ENCODE measurements at places on chromosomes 11 and 22.

GRCh38 chr11:123363556-123363955, 66.5 kb upstream of the GRAMD1B start:
- DNase-seq: no peak

- no peak for DNase-seq
These were observed 90.3 kb downstream of the BLID start for GRCh38 chr11:122025757-122026156.

GRCh38 chr11:58788355-58789023, 56.0 kb downstream of the GLYATL2 start:
- no peak for DNase-seq

- DNase-seq: no peak
These were observed 8.2 kb downstream of the CBX7 start for GRCh38 chr22:39144101-39144767.

DNA sequence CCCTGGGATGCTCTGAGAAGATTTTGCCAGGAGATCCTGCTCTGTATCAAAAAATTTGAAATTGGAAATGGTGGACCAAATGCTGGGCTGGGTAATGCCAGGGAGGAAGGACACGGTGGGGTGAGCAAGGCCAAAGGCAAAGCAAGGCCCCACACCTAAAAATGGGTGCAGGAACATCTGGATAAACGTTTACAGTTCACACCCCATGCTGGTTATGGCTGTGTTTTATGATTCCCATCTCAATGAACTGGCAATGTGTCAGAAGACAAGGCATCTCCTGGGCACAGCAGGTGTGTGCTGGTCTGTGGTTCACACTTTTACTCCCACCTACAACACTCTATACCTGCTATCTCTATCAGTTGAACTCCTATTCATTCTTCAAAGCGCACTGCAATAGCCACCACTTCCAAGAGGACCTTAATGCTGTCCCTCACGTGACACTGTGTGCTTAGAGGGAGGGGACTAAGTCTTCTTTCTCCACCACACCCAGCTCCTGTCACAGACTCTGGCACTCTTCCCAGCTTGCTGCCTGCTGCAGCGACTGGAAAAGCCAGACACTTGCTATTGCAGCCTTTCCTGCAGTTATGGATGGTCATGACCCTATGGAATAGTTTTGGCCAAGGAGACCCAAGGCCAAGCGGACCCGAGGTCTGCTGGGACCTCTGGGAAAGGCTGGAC, 277.5 kb downstream of the CTTN start:
- DNase-seq: no peak

GRCh38 chr11:47915374-47915773, 65.0 kb upstream of the PTPRJ start:
- no peak for DNase-seq

- DNase-seq: no peak
These were observed 462 bp downstream of the UBE2L6 start for GRCh38 chr11:57566905-57567514.

DNA sequence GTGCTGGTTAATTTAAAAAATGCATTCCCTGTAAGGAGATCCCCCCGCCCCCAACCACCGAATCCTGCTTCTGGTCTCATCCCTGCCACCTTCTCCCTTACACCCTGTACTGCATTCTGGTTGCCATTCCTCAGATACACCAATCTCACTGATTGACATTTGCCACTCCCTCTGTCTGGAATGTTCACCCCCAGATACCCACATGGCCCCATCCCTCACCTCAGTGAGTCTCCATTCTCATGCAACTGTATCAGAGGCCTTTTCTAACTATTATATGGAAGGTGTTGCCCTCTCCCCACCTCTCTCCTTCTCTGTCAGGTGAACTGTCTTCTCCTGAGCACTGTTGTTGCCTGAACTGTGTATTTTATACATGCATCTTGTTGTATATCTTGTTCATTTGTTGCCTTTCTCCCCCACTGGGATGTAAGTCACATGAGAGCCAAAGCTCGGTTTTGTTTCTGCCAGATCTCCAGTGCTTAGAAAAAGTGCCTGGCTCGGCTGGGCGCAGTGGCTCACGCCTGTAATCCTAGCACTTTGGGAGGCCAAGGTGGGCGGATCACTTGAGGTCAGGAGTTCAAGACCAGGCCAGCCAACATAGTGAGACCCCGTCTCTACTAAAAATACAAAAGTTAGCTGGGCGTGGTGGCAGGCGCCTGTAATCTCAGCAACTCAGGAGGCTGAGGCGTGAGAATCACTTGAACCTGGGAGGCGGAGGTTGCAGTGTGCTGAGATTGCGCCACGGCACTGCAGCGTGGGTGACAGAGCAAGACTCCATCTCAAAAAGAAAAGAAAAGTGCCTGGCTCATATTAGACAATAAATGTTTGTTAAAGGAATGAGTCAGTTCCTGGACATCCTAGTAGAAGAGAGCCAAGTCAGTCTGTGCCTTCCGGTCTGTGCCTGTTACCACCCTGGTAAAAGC, 61.0 kb downstream of the TNRC6B start:
- DNase-seq: no peak

DNA sequence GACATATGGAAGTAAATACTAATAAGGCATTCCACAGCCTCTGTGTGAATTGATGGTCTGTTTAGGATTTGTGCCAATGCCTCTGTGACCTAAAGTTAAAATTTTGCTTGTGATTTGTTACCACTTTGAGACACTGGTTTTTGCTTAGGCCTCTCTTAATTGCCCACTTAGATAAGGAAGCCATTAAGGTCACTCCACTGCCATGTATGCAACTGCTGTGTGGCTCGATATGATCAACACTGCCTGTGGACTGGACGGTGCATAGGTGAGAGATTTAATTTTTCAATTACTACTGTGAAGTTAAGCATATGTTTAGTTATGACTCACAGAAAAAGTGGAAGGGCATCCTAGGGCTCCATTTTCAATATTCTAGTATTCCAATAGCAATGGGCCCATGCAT, 36.9 kb downstream of the CSRP3 start:
- no peak for DNase-seq

- no peak for DNase-seq
These were observed 143.4 kb downstream of the C11orf91 start for GRCh38 chr11:33557201-33557600.

- DNase-seq: no peak
These were observed 2.8 kb upstream of the OR51M1 start for GRCh38 chr11:5380740-5381342.

DNA sequence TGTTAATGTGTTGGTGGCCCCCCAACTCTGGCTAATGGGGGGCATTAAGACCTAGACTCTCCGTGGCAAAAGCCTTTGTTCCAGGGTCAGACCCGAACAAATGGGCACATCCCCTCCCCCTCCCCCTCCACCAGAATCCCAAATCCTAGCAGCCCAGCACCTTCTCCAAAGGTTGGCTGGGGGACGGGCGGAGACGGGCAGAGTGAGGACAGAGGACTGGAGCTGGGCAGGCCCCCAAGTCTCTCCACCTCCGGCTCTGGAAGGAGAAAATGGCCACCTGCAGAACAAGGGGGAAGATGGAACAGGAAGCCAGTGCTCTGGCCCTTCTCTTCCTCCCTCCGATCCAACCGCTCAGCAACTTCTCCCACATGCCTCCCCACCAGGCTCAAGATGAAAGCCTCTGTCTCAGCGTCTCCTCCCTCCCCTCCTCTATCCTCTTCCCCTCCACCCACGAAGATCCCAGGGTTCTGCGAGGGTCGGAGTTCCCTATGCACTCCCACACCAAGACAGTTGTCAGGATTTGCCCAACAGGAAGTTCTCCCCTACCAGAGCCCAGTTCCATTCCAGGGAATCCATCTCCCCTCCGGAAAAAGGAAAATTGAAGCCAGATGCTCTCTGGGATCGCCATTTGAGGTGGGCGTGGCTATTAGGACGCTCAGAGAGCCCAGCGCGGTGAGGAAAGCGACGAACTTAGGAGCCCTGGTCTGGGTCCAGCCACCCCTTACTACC, 20.1 kb downstream of the ADA2 start:
- DNase-seq: no peak

- DNase-seq: no peak
These were observed 142.3 kb downstream of the ELP4 start for GRCh38 chr11:31651822-31652221.

- no peak for DNase-seq
These were observed 18.2 kb upstream of the OR10W1 start for GRCh38 chr11:58286249-58286648.

DNA sequence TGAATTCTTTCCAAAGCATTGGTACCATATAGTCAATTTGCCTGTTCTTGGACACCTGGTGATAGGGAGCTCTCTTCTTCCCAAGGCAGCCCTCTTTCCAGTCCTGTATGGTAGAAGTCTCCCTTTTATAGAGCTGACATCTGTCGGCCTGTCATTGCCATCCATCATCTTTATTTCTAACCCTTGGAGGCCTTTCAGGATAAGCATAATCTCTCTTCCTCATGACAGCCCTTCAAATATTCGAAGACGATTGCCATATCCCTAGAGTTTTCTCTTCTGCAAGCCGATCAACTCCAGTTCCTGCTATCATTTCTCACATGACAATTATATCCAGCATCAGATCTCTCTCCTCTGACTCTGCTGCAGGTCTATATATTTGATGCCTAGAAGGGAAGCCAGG, 32.7 kb upstream of the SYN3 start:
- DNase-seq: no peak

DNA sequence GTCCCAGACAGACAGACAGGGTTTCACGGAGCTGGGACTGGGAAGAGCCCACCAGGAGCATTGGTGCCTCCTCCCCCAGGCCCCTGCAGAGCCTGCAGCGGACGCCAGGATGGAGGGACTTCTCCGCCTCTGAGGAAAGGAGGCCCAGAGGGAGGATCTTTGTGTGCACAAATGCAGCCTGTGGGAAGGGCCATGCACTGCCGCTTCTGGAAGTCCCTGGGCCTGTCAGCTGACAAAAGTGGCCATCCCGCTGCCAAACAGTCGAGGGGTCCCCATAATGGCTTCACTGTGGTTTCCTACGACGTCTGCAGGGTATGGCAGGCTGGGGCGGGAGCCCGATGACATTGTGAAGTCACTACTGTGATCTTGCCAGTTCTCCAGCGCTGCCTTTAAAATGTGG, 73.8 kb downstream of the TP53I11 start:
- DNase-seq: no peak

DNA sequence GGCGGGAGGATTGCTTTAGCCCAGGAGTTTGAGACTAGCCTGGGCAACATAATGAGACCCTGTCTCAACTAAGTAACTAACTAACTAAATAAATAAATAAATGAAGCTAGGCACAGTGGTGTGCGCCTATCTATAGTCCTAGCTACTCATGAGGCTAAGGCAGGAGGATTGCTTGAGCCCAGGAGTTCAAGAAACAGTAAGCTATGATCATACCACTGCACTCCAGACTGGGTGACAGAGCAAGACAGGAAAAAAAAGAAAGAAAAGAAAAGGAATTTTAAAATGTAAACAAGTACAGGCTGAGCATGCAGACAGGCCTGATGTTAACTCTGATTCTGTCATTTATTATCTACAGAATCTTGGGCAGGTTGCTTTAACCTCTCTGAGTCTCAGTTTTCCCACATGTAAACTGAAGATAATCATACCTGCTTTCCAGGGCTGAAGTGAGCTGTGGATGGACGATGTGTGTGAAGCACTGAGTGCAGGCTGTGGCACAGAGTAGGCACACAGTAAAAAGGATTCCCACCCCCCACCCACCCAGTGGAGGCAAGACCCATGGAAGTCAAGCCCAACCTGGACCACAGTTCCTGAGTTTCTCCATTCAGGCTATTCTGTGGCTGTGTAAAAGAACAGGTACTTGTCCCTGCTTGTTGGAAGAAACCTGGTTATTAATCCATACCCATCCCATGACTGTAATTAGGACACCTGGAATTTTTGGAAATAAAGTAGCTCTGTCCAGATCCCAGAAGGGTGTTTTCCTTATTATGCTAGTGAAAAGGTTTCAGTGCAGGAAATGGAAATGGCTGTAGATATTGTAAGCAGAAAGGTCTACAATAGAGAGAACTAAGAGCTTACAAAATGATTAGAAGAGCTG, 18.7 kb upstream of the SCUBE2 start:
- no peak for DNase-seq

DNA sequence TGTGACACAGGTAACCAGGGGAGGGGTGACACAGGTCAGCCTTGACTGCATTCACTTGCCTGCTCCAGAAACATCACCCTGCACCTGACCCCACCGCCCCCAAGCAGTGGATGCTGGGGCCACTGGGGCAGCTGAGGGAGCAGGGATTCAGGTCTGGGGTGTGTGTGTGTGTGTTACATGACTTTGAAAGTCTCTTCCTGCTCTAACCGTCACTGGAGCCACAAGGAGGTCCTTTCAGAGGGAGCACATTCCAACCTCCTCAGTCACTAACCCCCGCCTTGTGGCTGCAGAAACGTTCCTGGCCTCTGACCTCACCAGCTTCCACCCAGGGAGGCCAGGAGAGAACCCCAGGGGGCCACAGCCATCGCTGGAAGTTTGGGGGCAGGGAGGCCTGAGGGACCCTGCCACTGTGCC, 2.9 kb upstream of the FOSL1 start:
- no peak for DNase-seq

DNA sequence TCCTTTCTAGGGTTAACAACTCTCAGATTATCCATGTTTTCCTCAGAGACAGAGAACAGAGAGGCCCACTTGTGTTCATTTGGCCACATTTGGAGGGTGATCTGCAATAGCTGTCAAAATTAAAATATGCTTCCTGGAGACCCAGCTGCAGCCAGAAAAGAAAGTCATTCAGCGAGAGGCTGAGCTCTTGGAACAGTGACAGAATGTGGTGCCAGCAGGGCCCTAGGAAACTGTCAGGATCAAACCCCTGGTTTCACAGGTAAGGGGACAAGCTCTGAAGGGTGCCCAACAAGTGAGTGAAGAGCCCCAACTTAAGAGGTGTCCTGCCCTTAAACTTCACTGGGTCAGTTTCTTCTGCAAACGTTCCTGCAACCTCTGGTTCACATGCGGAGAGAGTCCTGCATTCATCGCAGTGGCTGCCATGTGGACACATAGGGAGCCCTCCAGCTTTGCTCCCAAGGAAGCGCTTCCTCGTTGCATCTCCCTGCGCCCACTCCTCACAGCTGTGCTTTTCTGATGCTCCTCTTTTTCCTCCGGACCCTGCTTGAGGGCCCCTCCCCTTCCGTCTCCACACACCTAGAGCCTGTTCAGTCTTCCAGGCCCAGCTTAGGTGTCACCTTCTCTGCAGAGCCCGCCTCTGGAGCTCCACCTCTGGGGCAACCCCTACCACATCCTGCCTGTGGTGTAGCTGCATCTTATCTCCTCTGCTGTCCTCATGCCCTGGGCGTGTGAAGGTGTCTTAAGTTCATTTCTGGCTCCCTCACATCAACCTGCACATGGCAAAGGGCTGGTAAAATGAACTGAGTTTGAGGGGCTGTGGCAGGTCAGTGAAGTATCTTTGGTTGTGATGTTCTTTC, 3.9 kb downstream of the UCP3 start:
- no peak for DNase-seq
